Activated CD4-positive, CD25-positive, alpha-beta regulatory T cell treated with anti-CD3 and anti-CD28 coated beads, Interleukin-2, amount 50 U/mL, for 72 hours (primary cell): ENCODE measurements at places on chromosomes 2 and 18.

GRCh38 chr2:119019521-119019920 lies 77.5 kb downstream of the MARCO start:
- DNase-seq: no peak

GRCh38 chr2:221915926-221916325 lies 343.8 kb upstream of the EPHA4 start:
- no peak for DNase-seq

- no peak for DNase-seq
Measured at GRCh38 chr18:21598726-21599584, 1.5 kb downstream of the ESCO1 start.

- no peak for DNase-seq
Measured at GRCh38 chr2:238077292-238077691, 16.5 kb downstream of the SCLY start.

- no peak for DNase-seq
Measured at GRCh38 chr2:32422133-32422532, 65.3 kb downstream of the BIRC6 start.

GRCh38 chr2:134148843-134149472 lies 104.9 kb upstream of the MGAT5 start:
- DNase-seq: no peak
